CD4-positive, alpha-beta memory T cell (primary cell): ENCODE measurements at places on chromosomes 13 and 19.

GRCh38 chr19:58040751-58041525 lies 7.1 kb downstream of the ZSCAN1 start:
- no peak for DNase-seq

DNA sequence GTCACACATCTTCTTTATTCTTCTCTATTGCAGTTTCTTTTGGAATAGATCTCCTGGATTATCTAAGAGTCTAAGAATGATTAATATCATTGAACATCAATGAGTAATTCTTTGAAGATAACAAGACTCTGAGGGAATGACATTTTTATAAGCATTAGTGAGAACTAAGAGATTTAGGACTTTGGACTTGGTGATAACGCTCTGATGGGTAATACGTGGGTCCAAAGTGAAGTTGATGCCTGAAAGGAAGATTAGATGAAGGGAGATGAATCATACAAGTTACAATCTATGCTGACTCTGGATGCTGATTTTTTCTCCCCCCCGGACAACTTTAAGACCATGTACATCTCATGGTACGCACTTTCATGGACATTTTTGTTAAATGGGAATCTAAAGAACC lies 364.5 kb downstream of the GPC5 start:
- no peak for DNase-seq

DNA sequence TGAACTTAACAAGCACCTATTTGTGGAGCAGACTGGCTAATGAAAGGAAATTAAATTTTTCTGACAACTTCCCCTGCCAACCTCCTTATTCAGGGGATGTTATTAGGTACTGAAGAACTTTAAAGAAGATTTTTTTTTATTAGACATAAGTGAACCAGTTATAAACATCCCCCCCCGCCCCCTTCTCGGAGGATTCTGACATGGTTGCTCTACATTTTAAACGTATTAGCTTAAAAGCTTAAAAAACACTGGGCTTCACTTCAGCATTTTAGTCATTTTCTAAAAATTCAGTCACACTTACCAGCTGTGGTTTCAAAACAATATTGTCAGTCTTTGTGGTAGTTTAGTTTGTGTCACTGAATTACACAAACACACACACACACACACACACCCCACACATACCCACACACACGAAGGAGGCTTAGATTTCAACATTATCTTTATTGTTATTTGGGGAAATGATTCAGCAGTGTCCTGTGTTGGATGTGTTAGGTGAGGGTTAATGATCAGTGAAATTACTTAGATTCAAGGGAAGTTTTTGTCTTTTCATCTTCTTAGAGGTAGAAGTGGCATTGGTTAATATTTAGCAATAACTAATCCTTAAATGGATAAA lies 145.7 kb downstream of the PCCA start:
- no peak for DNase-seq

- no peak for DNase-seq
These were observed 15.1 kb downstream of the PLPP2 start for GRCh38 chr19:275958-276646.

DNA sequence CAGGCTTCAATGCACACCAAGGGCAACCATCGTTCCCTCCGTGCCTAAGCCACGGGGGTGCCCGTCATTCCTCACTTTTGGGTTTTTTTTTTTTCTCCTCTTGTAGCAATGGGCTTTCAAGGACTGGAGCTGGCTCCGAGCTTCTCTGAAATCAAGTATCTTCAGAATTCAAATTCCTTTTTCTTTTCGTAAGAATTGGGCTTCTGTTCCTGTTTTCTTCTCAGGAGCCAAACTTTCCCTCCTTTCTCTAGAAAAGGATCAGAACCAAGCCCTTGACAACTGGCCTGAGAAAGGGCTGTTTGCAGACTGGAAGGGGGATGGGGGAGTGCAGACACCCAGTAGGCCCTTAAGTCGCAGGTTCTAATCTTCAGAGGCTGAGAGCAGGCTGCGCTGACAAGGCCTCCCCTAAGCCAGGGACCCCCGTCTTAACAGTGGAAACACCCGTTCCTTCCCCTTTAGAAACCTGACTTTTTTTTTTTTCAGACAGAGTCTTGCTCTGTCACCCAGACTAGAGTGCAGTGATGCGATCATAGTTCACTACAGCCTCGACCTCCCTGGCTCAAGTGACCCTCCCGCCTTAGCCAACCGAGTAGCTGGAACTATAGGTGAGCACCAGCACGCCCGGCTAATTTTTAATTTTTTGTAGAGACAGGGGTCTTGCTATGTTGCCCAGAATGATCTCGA lies 51.6 kb downstream of the RFX2 start:
- no peak for DNase-seq

- DNase-seq, result no peak
These were observed 255.1 kb upstream of the SOX21 start for GRCh38 chr13:94967183-94968039.

GRCh38 chr13:109336730-109337129 lies 449.7 kb downstream of the IRS2 start:
- DNase-seq, result no peak

- DNase-seq, result no peak
These were observed 55.2 kb downstream of the ATP7B start for GRCh38 chr13:51955816-51956603.
